Colonic mucosa (tissue), 4 donors: ENCODE measurements at places on chromosomes 11 and 22. TPM values are rescaled to one million over a fixed set of nuclear protein-coding genes. Genes with fewer than 3 reads are reported as not detected.

DNA sequence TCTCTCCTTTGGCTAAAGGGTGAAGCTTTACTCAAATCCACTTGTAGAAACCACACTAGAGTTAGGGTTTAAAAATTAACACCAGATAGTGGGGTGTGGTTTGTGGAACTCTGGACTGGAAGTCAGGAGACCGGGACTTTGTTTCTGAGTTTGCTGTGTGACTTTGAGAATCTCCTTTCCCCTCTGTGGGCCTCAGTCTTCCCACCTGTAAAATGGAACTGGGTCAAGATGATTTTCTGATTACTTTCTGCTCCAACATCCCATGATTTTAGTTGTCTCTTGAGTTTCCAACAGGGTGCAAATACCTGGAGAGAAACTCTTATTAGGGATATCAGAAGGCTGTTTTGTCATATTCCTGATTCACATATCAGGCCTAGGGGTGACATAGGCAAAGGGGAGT is 301.0 kb downstream of the MIAT start:
- H3K27me3 ChIP-seq: no peaks in the 10 kb centered on the region
- H3K4me3 ChIP-seq: no peak overlapping the region
- no peaks in the 10 kb centered on the region for H3K4me1 ChIP-seq
- H3K36me3 ChIP-seq: no peaks in the 10 kb centered on the region
- DNase-seq: no peak
- H3K27ac ChIP-seq: no peak overlapping the region

Gene FGF3
- total RNA-seq: not detected

DNA sequence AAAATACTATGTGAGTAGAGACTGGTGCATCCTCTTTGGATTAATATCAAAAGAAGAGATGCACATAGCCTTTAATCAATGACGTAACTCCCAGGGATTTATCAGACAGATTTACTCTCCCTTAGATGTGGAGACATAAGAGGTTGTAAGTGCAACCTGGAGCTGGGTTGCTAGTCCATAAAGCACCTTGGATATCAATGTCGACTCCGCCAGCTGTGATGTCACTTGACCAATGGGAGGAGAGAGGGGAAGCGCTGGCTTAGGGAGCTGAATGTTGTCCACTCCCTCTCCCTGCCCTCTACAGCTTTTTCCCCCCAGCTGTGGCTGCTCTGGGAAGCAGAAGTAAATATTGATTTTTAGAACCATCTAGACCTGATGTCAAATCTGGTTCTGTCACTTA is 28.9 kb upstream of the TMEM86A start:
- no peak overlapping the region for H3K27ac ChIP-seq
- H3K4me1 ChIP-seq: no peaks in the 10 kb centered on the region
- H3K36me3 ChIP-seq: no peaks in the 10 kb centered on the region

GRCh38 chr11:130212431-130212961 is 52.9 kb downstream of the ST14 start:
- H3K27ac ChIP-seq: no peak overlapping the region
- H3K4me3 ChIP-seq: no peak overlapping the region
- peak; percentile 22 for DNase-seq

- no peak overlapping the region for H3K4me3 ChIP-seq
- no peaks in the 10 kb centered on the region for H3K36me3 ChIP-seq
- no peak for DNase-seq
- H3K27me3 ChIP-seq: no peaks in the 10 kb centered on the region
- H3K4me1 ChIP-seq: peaks cover 6% of the 10 kb centered on the region
These were observed 4.6 kb downstream of the NUP160 start for GRCh38 chr11:47843361-47844055.

DNA sequence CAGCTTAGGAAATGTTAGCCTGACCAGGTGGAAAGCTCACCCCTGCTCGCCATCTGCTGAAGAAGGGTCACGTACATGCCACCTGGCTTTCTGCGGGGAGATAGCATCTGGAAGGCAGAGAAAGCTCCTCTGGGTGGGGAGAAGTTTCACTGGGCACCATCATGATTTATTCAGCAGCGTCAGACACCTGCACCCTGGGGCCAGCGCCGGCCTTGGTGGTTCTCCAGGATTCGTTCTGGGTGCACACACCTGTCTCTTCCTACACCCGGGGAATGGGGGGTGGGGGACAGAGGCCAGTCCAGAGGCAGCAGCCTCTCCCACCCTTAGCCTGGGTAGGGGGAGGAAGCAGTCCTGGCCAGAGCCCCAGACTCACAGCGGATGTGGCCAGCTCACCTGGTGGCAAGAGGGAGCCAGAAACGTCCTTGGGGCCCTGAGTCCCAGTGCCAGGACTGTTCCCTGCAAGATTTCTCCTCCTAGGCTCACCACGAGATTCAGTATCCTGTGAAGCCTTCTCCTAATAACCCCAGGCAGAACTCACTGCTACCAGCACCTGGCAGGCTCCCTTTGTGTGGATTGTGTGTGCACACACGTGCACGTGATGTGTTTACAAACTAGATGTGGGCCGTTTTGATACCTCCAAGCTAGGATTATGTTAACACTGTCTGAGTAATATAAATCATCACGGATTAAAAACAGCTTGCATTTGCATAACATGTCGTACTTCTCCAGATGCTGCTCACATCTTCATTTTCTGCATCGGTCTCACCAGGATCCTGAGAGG is 17.3 kb upstream of the RASD2 start:
- no peak overlapping the region for H3K27ac ChIP-seq
- H3K36me3 ChIP-seq: no peaks in the 10 kb centered on the region
- H3K4me3 ChIP-seq: no peak overlapping the region
- DNase-seq: peak; percentile 35
- no peaks in the 10 kb centered on the region for H3K27me3 ChIP-seq
- H3K4me1 ChIP-seq: no peaks in the 10 kb centered on the region
